ENCODE measurements at places on chromosomes 2 and 18.

DNA sequence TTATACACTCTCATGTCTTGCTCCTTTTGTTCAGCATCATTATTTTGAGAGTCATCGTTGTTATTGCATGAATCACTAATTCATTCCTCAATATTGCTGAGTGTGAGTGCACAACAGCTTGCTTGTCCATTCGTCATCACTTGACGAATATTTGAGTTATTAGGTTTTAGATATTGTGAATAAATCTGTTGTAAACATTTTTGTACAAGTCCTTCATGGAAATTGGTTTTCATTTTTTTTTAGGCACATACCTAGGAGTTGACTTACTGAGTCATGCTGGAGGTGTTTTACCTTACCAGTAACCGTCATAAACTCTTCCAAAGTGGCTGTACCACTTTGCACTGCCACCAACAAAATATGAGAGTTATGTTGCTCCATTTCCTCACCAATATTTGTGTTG, 84.2 kb upstream of the NCK2 start:
- no peak for DNase-seq

DNA sequence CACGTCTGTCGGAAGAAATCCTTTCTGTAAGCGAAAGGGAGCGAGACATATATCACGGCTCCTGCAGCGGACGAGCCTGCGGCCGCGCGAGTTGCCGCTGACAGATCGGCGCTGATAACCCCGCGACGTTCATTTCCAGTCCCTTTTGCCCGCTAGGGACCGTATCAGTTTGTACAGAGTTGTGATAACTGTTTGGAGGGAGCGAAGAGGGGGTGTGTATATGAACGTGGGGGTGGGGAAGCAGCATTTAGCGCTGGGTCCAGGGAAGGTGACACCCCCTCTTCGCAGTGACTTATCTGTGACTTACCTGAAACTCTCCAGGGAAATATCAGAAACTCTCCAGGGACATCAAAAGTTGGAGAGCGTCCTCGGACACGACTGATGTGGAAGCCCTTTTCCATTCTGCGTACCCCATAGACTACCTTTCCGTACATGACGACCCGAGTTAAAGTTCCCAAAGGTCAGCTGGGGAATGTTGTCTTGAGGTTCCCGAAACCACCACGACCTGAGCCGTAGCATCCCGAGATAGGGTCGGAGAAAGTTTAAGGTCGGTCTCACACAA, 948 bp upstream of the GATA6 start:
- DNase-seq, result no peak

DNA sequence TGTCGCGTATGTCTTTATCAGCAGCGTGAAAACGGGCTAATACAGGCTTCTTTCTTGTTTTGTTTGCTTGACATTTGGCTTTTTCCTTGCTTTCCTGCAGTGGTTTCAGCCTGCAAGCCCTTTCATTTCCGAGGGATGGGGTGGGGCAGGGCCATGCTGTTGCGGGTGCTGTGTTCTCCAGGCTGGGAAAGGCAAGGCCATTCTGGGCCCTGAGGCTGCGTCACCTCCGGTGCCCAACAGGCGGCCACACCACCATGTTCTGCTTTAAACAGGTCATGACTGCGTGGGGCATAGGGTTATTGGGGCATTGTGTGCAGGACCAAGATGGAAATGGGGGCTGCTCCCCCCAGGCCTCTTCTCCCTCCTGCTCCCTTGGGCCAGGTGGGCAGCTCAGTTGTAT, 38.6 kb upstream of the PLB1 start:
- DNase-seq, result no peak

- DNase-seq, result no peak
These were observed 944 bp downstream of the RAB3GAP1 start for GRCh38 chr2:135052997-135053474.

DNA sequence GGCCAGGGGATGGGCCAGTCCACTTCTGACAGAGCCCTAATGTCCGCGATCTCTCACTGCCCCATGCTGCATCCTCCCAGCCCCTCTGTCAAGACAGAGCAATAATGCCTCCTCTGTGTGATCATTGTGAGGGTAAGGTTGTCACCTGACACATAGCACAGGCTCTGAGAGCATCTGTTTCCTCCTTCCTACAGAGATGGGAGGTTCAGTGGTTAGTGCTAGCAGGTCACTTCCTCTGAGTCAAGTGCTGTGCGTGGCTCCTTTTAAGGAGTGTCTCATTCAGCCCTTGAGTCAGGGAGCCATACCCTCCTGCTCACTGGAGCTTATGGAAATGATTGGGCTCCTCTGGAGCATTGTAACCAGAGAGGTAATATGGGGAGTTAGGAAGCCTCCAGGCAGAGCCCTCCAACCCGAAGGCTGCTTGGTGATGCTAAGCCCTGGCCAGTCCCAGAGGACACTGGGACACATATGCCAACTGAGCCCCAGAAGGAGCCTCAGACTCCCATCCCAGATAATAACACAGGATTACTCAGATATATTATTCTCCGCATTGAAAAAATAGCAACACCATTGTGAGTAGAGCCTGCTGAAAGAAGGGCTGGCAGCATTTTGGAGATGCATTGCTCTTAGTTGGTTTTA, 189.0 kb downstream of the GALNT1 start:
- no peak for DNase-seq

- no peak for DNase-seq
These were observed 774.3 kb upstream of the RAB6C start for GRCh38 chr2:129205176-129205575.

GRCh38 chr2:106085181-106085940, 108.7 kb downstream of the UXS1 start:
- no peak for DNase-seq

- no peak for DNase-seq
These were observed 49.1 kb downstream of the KCNIP3 start for GRCh38 chr2:95346231-95346737.

DNA sequence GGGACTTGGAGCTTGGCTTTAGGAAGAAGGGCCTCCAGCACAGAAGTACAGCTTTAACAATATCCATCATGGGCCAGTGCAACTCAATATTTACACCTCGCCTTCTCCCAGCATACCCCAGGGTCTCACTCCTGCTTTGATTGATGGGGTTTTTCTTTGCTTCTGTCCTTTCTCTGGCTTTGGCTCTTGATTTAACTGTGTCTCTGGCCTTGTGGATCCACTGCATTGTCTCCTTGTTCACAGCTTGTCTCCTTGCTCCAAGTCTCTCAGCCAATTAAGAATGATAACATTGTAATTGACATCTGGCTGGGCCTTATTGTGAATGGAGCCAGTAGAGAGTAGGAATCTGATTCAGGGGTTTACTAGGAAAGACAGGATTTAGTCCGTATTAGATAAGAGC, 1019.5 kb downstream of the TMEM182 start:
- no peak for DNase-seq

- DNase-seq, result peak; percentile 67
These were observed 97.8 kb downstream of the CSRNP3 start for GRCh38 chr2:165567273-165567672.

Data from NCI-H774 (cell line).